Stimulated activated CD8-positive, alpha-beta memory T cell treated with anti-CD3 and anti-CD28 coated beads, Interleukin-4, amount 100 ng/mL, for 1 hour (primary cell): ENCODE measurements at places on chromosomes 12 and 14.

DNA sequence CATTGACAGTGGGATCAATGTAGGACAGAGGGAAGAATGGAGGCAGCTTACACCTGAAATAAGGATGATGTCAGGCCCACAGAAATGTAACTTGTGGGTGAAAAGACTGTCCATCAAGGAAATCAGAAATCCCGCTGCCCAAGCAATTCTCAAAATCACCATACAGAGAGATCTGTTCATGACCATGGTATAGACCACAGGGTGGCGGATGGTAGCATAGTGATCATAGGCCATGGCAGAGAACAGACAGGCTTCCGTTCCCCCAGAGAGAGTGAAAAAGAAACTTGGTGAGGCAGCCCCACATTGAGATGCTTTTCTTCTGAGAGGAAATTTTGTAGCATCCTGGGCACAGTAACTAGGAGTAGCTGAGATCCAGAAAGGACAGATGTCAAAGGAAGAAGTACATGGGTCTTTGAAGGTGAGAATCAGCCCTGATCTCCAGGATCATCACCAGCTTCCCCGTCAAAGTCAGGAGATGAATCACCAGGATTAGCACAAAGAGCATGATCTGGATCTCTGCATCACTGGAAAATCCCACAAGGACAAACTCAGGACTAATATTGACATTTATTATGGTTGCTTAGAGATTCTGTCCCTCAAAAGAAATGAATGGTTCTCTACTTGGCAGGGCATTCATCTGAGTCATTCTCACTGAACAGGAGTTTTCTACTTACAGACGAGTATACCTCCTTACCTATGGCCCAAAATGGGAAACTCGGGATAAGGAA is 5.5 kb upstream of the ZNF641 start:
- DNase-seq: no peak

- no peak for DNase-seq
Observed at GRCh38 chr14:96960598-96961116, 163.5 kb downstream of the VRK1 start.

DNA sequence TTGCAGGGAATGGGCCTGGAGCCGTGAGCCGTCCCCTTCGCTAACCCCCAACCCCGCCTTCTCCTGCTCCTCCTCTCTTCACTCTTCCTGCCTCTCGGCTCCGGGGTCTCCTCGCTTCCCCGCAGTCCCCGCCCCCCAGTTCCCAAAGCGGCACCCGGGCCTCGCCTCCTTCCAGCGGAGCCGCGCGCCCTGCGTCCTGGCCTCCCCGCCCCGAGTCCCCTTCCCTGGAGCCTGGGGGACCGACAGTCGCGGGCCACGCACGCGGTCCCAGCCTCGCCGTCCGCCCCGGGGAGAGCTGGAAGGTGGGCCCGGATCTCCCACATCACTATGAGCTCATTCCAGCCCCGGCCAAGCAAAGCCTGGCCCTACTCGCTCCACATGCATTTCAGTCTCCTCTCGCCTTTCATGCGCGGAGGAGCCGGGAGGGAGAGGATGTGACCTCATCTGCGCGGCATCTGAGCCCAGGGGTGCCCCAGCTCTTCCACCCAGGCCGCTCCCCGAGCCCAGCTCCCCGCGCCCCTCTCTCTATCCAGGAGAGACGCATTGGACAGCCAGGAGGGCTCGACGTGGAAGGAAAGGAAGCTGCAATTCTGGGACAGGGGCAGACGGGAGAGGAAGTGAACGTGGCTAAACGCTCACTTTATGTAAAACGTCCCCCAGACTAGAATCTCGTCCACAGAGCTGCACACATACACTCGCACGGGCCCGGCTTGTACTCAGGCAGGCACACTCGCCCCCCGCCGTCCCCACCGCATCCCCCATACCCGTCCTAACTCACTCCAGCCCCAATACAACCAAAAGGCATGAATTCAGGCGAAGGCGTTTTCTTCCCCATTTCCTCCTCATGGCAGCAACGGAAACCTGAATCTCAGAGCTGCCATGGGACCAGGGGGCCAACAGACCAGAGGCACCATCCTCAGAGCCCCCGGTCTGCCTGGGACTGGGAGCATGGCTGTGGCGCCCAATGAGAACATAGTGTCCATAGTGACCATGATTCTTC is 108.7 kb upstream of the CCND2 start:
- DNase-seq: no peak

- DNase-seq: no peak
Observed at GRCh38 chr12:27277846-27278260, 33.8 kb downstream of the STK38L start.

DNA sequence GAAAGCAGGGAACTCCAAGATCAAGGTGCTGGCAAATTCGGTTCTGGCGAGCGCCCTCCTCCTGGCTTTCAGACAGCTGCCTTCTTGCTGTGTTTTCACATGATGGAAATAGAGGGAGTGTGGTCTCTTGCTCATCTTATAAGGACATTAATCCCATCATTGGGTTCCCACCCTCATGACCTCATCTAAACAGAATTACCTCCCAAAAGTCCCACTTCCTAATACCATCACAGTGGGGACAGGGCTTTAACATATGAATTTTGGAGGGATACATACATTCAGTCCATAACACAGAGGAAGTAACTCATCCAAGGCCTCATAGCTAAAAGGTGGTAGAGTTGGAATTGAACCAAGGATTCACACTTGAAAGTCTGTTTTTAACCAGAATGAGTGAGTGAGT is 28.6 kb downstream of the DYRK2 start:
- no peak for DNase-seq

GRCh38 chr14:94907626-94908261 is 137.8 kb upstream of the GSC start:
- DNase-seq: no peak
